ENCODE measurements at places on chromosomes 7 and 10. TPM values are rescaled to one million over a fixed set of nuclear protein-coding genes. Genes with fewer than 3 reads are reported as not detected.

- no peak overlapping the region for H3K4me3 ChIP-seq
- DNase-seq = no peak
- H3K36me3 ChIP-seq = no peaks in the 10 kb centered on the region
- no peaks in the 10 kb centered on the region for H3K4me1 ChIP-seq
These were observed 7.5 kb downstream of the NOS3 start for GRCh38 chr7:150998341-150998740.

DNA sequence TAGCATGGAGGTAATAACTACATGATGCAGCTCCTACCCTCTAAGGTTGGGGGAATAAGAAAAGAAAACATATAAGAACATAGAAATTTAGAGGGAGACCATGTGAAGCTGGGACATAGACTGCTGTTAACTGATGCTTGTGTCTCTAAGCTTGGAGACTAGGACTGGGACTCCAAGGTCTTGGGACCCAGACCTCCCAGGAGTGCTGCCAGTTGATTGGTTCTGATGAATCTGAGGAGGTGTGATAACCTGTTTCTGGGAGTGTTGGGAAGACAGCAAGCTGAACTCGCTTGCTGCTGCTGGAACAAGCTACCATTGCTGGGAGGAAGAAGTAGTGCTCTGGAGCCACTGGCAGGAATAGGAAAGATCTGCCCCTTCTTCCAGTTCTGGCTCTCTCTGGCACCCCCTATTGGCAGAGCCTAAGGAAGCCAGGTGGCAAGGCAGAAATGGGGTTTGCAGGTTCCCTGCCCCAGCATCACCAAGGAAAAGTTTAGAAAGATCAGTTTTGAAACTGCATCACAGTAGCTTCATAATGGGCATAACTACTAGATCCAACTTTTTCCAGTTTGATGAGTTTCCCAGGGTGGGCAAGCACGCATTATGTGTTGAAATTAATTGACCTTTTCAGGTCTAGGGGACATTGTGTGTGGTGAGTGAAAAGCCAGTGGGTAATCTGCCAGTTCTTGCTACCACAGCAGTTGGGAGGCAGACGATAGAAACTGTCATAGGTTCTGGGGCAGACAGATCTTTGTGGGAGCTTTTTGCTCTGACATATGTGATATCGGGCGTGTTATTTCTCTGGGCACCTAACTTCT, 140.7 kb downstream of the SND1 start:
- DNase-seq = no peak
- no peak overlapping the region for H3K27ac ChIP-seq
- no peaks in the 10 kb centered on the region for H3K4me1 ChIP-seq

GRCh38 chr10:7487528-7487927, 76.7 kb upstream of the SFMBT2 start:
- no peak for DNase-seq
- H3K27me3 ChIP-seq = no peaks in the 10 kb centered on the region
- no peaks in the 10 kb centered on the region for H3K36me3 ChIP-seq

DNA sequence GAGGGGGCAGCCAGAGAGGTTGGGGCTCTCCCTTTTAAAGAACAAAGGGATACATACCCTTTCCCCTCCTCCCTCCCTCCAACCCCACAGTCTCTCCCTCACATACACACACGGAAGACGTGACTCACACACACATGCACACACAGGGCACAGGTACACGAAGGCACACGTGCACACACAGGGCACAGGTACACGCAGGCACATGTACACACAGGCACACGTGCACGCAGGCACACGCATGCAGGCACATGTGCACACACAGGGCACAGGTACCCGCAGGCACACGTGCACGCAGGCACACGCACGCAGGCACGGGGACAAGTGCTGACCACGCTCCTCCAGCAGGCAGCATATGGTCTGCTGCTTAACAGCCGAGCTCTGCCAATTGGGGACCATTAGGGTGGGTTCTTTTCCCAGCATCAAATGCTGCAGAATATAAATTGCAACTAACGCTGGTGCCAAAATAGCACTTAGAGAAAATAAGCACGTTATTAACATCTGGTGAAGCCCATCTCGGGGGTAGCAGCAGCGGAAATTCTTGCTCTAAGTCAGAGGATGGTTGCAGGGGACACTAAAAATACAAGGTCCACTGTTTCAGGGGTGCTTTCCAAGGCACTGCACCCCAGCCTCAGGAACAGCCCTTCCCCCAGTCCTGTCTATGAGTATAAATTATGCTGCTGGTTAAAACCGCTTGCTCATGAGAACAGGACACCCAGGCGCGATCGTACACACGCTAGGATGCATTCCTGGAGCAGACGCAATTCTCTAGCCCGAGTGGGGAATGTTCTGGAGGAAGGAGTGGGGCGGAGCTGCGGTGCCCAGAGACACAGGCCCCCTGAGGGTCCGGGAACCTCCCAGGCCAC, 55.2 kb upstream of the TNRC18 start:
- peak overlapping the region; percentile 22 for H3K4me3 ChIP-seq
- no peaks in the 10 kb centered on the region for H3K27me3 ChIP-seq
- H3K27ac ChIP-seq = no peak overlapping the region
- no peaks in the 10 kb centered on the region for H3K4me1 ChIP-seq
- no peak for DNase-seq
- no peaks in the 10 kb centered on the region for H3K36me3 ChIP-seq

DNA sequence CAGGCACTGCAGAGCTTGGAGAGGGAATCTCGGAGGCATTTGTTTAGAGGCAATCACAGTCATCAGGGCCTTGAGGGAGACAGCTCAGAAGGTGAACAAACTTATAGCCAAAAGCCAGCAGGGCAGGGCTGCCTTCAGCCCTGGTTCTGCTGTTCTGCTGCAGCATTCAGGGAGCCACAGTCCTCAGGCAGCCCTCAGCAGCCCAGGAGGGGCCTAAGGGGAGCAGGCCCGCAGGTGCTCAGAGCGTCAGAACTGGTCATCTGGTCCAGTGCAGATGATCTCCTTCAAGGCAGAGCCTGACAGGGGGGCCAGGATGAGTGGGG, 84.7 kb downstream of the ARHGAP22 start:
- H3K36me3 ChIP-seq = no peaks in the 10 kb centered on the region
- DNase-seq = no peak
- no peaks in the 10 kb centered on the region for H3K4me1 ChIP-seq
- H3K4me3 ChIP-seq = no peak overlapping the region

DNA sequence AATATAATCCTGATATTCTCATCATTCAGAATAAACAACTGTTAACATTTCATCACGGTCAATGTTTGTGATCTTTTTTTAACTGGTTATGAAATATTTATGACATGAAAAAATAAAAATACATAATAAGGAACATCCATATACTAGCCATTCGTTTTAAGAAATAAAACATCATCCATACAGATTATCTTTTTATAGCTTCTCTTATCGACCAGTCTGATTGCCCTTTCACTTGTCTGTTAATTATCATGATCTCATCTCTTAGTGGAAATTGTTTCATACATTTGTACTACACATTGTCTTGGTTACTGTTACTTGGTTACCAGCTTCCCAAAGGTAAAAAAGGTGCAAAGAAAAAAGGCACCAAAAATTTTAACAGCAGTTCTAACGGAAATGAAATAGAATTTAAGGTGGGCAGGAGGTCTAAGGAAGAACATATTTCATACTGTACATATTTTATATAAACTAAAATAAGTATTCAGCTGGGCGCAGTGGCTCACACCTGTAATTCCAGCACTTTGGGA, 8.4 kb downstream of the ARHGAP21 start:
- no peaks in the 10 kb centered on the region for H3K27me3 ChIP-seq
- no peaks in the 10 kb centered on the region for H3K36me3 ChIP-seq
- H3K27ac ChIP-seq = no peak overlapping the region
- no peak for DNase-seq

DNA sequence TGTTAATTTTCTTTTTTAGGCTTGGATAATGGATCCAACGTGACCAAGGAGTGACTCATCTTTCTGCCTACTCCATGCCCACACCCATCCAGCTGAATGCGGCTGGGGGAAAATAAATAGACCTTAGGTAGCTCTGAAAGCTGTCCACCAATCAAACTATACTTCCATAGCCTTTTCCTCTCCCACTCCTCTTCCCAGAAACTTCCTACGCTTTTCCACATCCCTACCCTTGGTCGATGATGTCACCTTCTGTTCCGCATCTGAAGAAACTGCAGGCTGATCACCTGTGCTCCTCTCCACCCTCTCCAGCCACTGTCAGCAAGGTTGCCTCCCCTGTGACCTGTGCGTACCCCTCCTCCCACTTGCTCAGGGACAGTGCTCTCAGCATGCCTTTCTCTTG, 359.8 kb upstream of the KLF6 start:
- no peaks in the 10 kb centered on the region for H3K27me3 ChIP-seq
- H3K4me3 ChIP-seq = no peak overlapping the region
- no peak overlapping the region for H3K27ac ChIP-seq
- H3K4me1 ChIP-seq = no peaks in the 10 kb centered on the region
- no peaks in the 10 kb centered on the region for H3K36me3 ChIP-seq

DNA sequence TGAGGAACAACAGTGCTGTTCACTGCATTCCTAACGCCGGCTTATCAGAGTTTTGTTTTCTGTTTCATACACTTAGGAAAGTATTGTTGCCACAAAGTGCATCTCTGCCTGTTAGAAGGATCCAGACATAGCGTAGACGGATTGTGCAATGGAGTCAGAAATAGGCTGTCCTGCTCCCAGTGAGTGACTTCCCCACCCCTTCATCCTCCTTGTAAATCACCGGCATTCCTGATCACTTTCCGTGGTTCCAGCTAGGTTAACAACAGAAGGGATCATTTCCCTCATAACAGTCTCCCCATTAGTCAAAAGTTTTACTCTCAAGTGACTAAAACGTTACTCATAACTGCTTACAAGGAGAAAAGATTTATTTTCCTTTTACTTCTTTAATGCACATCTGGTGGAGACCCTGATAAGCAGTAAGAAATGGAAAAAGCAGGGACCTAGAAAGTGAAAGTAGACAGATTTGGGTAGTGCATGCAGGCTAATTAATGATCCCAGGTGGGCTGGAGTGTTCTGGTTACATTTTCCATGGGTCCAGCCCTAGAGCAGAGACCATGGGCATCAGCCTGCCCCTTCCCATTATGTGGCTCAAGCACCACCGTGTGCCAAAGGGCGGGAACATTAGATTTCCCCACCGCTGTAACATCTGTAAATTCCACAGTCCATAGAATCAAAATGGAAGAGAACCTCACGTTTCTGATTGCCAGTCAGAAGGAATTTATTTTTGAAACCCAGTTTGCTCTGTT, 395.1 kb upstream of the GALNT17 start:
- no peaks in the 10 kb centered on the region for H3K4me1 ChIP-seq
- H3K36me3 ChIP-seq = no peaks in the 10 kb centered on the region
- no peak for DNase-seq
- H3K27ac ChIP-seq = peak overlapping the region; percentile 52
- H3K27me3 ChIP-seq = no peaks in the 10 kb centered on the region
- H3K4me3 ChIP-seq = peak overlapping the region; percentile 19

- peak overlapping the region; percentile 19 for H3K27ac ChIP-seq
- peaks cover 4% of the 10 kb centered on the region for H3K27me3 ChIP-seq
- H3K4me3 ChIP-seq = no peak overlapping the region
- DNase-seq = no peak
- H3K36me3 ChIP-seq = no peaks in the 10 kb centered on the region
These were observed 25.9 kb upstream of the FAM20C start for GRCh38 chr7:166338-167060.

- DNase-seq = no peak
- H3K4me3 ChIP-seq = no peak overlapping the region
- H3K27ac ChIP-seq = no peak overlapping the region
- H3K36me3 ChIP-seq = no peaks in the 10 kb centered on the region
- no peaks in the 10 kb centered on the region for H3K4me1 ChIP-seq
These were observed 83.3 kb downstream of the PLXNA4 start for GRCh38 chr7:132492823-132493445.

- no peaks in the 10 kb centered on the region for H3K36me3 ChIP-seq
- no peak for DNase-seq
- H3K4me1 ChIP-seq = no peaks in the 10 kb centered on the region
- no peaks in the 10 kb centered on the region for H3K27me3 ChIP-seq
- no peak overlapping the region for H3K4me3 ChIP-seq
These were observed 88.2 kb upstream of the IMMP2L start for GRCh38 chr7:111650456-111650999.

DNA sequence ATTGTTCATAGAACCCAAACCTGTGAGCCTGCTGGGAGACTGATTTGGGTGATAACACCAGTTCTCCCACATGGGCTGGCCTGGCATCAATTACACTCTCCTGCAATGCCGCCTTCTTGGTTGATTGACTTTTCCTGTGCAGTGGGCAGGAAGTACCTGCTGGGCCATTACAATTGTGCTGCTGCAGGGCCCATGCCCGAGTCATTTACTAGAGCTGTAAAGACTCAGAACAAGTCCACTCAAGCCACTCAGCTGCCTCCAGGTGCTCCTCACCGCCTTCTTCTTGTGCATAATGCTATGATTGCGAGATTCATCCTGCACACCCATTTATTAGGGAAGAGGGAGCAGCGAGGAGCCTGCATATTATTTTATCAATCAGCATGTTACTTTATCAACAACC, 264.0 kb downstream of the TCERG1L start:
- DNase-seq = no peak
- H3K27ac ChIP-seq = no peak overlapping the region
- no peaks in the 10 kb centered on the region for H3K27me3 ChIP-seq
- no peak overlapping the region for H3K4me3 ChIP-seq
- H3K4me1 ChIP-seq = no peaks in the 10 kb centered on the region
- no peaks in the 10 kb centered on the region for H3K36me3 ChIP-seq

DNA sequence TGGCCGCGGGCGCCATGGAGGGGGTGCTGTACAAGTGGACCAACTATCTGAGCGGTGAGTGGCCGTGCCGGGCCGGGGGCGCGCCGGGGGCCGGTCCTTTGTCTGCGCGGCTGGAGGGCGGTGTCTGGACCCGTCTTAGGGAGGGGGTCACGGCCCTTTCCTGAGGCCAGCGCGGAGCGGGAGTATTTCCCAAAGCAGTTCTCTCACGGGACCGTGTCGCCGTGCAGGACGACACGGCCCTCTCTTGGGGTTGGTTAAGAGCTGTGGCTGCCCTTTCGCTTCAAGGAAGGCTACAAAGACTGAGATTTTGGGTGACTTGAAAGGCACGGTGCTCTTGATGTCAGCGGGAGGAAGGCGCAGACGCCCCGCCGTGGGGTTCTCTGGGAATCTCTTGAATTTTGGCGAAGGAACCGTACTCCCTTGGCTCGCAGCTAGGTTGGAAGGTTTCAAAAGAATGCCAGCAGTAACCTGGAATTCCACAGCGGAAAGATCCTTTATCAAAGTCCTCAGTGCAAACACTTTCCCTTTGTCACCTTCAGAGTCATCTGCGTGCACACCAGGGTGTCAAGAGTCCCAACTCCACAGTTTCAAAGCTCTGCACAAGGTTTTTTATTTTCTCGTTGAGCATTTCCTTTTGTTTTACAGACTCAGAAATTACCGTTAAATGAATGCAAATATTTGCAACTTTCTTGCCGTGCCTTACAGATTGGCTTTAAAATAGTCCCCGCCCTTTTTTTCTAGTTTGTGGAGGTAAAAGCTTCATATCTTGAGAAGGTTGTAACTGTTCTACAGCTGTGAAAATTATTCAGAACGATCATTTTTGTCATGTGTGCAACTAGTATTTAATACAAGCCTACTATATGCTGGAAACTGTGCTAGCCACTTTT, 780 bp downstream of the PLEKHA8 start:
- H3K27ac ChIP-seq = peak overlapping the region; percentile 92
- no peaks in the 10 kb centered on the region for H3K36me3 ChIP-seq
- peak overlapping the region; percentile 87 for H3K4me3 ChIP-seq

Gene LRRC61
- 15.4 TPM for total RNA-seq

Gene ERCC6
- 19.5 TPM for total RNA-seq
